Inflammatory macrophage treated with lipopolysaccharide for 1 hour (primary cell): ENCODE measurements at places on chromosomes 2 and 18.
A peak's percentile ranks its signal among the peaks of the same experiment; 100 is the strongest.

DNA sequence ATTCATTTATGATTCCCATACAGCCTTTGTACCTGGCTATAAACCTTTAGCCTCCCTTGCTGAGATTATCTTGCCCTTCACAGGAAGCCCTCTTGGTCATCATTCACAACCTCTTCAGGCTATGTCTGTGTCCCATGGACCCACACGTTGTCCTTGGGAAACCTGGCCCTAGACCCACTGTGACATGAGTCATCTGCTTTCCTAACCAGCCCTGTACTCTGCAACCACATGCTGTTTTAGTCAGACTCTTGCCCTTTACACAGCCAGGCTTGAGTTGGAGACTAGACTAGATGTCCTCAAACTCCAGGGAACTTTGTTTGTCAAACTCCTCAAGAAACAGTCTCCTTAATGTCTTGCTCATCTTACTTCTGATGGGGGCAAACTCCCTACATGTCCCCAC is 229.3 kb upstream of the ZSWIM2 start:
- DNase-seq: peak; percentile 4

GRCh38 chr2:240162939-240163714 is 22.7 kb upstream of the OTOS start:
- DNase-seq: no peak

DNA sequence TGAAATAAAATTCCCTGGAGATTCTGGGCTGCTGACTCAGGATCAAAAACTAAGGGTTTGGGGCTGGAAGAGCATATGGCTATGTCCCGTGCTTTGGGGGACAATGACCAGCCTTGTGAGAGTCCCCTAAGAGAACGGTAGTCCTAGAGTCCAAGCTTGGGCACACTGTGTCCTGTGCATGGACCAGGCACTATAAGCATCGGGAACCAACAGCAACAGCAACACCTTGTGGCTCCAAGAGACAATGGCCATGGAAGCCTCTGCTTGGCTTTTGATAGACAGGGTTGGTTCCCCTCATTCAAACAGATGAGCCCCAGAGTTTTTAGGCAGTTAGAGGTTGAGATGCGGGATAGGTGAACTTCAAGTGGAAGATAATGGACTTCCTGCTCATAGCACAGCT is 294.4 kb upstream of the CHAC2 start:
- no peak for DNase-seq

DNA sequence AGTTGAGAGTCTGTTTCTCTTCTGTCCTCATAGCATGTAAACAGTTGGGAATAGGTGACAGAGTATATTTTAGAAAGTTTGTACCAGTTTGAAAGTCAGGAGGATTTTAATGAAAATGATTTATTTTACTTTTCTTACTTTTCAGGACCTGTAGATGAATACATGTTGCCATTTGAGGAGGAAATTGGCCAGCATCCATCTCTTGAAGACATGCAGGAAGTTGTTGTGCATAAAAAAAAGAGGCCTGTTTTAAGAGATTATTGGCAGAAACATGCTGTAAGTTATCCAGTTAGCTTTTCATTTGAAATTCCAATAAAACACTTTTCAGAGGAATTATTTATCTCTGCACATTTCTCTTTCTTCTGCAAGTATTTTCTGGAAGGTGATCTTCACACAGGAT is 81.1 kb downstream of the ACVR2A start:
- no peak for DNase-seq

DNA sequence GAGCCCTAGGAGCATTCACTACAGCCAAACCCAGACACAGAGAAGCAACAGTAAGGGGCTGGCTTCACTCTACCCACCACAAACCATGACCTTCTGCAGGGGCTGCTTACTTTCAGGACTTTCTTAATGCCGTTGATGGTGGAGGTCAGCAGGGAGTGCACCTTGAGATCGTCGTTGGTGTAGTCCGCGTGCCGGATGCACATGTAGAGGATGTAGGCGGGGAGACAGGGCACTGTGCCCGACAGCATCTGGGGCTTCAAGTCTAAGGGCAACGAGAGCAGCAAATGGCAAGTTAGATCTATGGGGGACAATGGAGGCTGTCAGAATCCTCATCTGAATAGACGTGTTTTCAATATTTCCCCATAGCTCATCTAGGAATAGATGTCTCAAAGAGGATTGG is 29.8 kb upstream of the ACAA2 start:
- DNase-seq: no peak

GRCh38 chr2:116810071-116810470 is 1004.4 kb upstream of the DDX18 start:
- DNase-seq: no peak

- DNase-seq: no peak
These were observed 635.1 kb upstream of the SLC39A10 start for GRCh38 chr2:195021711-195022507.

- no peak for DNase-seq
These were observed 80.3 kb upstream of the TSPYL6 start for GRCh38 chr2:54336136-54336976.

DNA sequence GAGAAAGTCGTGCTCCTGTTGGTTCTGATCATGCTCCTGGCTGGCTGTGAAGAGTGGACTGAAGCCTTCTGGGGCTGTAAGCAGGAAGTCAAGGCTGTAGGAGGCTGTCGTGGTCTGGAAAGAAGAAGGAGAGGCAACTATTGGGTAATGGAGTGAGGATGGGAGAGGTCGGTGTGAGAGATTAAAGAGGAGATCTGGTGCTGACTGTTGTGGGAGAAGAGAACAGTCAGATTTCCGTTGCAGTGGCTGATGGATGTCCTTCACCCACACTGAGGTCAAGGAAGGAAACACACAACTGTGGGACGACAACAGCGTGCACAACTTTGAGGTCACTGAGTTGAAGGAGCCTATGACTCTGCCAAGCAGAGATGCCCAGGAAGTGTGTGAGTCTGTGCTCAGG is 2.8 kb upstream of the PSMD1 start:
- peak; percentile 7 for DNase-seq

DNA sequence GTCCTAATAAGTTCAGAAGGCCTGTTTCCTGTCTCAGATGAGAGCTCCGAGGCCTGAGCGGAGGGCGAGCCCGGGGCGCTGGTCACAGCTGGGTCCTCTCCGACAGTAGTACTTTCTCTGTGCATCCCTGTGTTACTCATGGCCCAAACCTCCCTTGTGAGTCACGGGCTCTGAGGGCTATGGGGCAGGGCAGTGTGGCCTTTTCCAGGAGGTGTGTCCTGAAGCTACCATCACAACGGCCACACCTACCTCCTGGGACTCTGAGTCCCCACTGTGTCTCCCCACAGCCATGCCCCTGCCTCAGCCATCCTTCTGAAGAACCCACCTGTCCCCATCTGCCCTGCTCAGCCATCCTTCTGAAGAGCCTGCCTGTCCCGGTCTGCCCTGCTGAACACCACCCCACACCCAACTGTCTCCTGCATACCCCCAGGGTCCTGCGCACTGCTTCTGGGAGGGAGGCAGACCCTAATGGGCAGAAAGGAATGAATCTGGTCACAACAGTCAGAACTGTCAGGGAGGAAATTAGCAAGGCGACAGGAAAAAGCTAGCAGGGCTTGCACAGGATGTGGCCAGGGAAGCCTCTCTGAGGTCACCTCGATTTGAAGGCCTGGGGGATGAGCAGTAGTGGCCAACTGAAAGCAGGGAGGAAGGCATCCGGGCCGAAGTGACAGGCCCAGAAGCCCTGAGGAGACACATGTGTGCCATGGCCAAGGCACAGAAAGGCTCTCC is 145.4 kb upstream of the RIOK3 start:
- no peak for DNase-seq

DNA sequence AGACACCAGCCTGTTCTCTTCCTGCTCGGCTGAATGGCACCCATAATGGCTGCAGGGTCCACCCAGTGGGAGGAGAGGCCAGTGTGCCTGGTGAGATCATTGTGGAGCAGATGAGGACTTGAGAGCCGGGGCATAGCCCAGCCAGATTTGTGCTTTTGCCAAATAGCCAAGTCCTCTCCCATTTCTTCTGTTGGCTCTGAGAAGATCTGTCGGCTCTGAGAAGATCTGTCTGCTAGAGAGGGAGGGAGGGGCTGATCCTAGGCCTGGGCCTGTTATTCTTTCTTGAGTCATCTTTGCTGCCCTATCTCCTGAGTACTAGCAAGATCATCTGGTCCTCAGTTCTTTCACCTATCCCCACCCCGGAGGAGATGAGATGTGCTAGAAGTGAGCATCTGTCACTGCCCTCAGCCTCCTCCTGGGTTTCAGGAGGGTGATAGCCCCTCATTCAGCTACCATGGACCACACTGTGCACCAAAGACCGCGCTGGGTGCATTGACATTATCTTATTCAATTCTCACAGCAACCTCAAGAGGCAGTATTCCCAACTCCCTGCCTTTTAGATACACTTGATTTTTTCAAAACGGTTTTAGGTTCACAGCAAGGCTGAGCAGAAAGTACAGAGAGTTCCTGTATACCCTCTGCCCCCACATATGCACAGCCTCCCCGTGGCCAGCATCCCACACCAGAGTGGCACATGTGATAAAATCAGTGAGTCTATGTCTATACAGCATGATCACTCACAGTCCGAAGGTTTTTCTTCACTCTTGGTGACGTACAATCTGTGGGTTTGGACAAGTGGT is 98.6 kb downstream of the CAPN13 start:
- DNase-seq: peak; percentile 31

- DNase-seq: no peak
These were observed 48.8 kb downstream of the SH3BP4 start for GRCh38 chr2:235000426-235001236.

DNA sequence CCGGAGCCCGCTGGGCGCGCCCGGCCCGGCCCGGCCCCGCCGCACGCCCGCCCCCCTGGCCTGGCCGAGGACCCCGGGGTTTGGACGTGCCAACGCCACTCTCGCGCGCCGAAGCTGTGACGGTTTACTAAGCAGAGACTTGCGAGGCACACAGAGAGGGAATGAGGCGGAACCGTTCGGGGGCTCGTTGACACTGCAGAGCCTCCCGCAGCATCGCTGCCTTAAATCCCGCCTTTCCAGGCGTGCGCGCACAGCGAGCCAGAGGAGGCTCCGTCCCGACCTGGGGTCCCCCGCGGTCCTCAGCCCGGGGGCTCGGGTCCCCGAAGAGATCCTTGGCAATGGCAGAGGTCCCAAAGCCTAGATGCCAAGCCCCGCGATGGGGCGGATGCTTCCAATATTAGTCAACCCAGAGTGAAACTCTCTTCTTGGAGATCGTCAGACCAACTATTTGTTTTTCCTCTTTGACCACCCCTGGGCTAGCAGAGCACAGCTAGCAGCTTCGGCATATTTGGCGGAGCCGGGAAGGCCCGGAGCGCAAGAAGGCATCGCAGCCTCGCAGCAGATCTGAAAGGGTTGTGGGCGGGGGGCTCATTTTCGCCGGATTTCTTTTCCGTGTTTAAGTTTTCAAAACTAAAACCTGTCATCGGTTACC is at the start of gene ZNF385B:
Gene ZNF385B (minus strand): TSS at position 197 of the 652 bp plus-strand sequence.
- no peak for DNase-seq

GRCh38 chr2:235495373-235496238 is 1.8 kb downstream of the AGAP1 start:
- no peak for DNase-seq

DNA sequence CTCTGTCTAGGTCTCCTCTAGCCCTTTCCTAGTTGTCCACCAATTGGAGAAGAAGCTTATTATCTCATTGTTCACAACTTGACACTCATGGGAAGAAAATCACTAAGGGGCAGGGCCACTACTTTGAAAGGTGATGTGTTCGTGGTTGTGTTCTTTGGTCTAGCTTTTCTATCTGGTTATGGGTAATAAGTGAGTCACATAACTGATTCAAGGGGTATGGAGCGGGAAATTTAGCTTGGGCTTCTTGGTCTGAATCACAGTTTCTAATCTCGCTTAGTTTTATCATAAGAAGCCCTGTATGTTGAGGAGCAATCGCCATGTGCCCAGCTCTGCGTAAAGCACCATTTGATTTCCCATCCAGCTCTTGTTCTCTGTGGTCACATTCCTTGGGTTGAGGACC is 18.7 kb upstream of the DYTN start:
- no peak for DNase-seq

GRCh38 chr2:120629241-120629895 is 106.3 kb upstream of the GLI2 start:
- no peak for DNase-seq

DNA sequence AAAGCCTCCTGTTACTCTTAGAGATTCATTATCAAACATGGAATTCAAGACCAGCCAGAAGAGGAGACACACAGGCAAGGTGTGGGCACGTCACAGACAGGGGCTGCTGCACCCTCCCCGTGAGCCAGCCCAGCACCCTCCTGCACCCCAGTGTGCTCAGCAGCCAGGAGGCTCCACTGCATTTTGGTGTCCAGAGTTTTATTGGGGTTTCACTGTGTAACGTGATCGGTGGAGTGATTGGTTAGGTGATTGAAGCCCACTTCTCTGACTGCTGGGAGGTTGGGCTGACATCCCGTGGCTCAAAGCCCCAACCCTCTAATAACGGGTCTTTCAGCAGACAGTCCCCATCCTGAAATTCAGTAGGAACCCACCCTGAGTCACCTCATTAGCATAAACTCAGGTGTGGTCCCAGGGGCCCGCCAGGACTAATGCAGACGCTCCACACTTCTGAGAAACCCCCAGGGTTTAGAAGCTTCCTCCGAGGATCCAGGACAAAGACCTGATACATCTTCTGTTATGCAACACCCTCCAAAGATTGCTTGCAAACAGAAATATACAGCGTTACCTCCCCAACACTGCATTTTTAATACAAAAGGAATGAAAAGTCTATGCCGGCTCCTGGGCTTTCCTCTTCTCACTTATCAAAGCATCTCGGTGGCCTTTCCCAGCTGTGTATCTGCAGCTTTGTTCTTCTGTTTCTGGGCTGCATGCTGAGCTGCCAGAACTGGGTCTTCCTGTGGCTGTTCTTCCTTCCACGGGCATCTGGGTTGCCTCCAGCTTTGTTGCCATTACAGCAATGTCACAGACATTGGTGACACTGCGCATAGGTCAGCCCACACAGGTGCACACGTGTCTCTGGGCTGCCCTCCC is 43.7 kb upstream of the SNED1 start:
- DNase-seq: no peak

- peak; percentile 0 for DNase-seq
These were observed 241.8 kb downstream of the CPS1 start for GRCh38 chr2:210798180-210798579.

GRCh38 chr2:83112858-83113257 is 1346.2 kb downstream of the SUCLG1 start:
- DNase-seq: no peak

- DNase-seq: no peak
These were observed 34.0 kb downstream of the METTL4 start for GRCh38 chr18:2537296-2537695.

- DNase-seq: peak; percentile 60
These were observed 1.1 kb downstream of the DOK1 start for GRCh38 chr2:74555610-74556103.

DNA sequence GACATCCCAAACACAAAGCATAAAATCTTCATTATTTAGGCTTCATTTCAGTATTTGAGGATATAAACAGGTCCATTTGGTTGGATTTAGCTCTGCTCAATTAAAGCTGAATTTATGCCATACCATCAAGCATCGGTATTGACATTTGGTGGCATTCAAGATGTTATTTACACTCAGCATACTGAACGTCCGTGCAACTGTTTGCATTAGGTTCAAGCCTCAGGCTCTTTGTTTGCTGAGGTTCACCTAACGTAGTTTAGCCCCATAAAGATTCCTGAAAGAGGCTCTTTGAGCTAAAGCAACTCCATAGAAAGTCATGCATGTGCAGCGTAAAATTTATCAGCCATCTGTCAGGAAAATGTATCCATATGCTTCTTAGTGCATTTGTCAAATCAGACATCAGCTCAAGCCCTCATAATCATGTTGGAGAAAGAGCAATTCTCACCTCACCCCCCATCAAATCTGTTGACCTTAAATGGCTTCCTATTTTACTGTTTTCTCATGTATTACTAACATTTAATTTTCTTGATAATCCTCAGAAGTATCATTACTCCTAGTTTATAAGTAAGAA is 366.9 kb downstream of the EPHA4 start:
- DNase-seq: no peak
